Activated CD4-positive, alpha-beta T cell treated with anti-CD3 and anti-CD28 coated beads, Interleukin-2, amount 10 ng/mL, durations not matched to agents 24 days and 14 days (primary cell): ENCODE measurements at places on chromosomes 6 and 20. TPM values are rescaled to one million over a fixed set of nuclear protein-coding genes. Genes with fewer than 3 reads are reported as not detected.
A peak's percentile ranks its signal among the peaks of the same experiment; 100 is the strongest.

Gene RCAN2
- total RNA-seq, result 0.07 and 0.21 TPM in 2 replicates

Gene GFRAL
- not detected in 2 replicates for total RNA-seq

Gene SIRPG
- total RNA-seq, result 33.8 and 34.3 TPM in 2 replicates

DNA sequence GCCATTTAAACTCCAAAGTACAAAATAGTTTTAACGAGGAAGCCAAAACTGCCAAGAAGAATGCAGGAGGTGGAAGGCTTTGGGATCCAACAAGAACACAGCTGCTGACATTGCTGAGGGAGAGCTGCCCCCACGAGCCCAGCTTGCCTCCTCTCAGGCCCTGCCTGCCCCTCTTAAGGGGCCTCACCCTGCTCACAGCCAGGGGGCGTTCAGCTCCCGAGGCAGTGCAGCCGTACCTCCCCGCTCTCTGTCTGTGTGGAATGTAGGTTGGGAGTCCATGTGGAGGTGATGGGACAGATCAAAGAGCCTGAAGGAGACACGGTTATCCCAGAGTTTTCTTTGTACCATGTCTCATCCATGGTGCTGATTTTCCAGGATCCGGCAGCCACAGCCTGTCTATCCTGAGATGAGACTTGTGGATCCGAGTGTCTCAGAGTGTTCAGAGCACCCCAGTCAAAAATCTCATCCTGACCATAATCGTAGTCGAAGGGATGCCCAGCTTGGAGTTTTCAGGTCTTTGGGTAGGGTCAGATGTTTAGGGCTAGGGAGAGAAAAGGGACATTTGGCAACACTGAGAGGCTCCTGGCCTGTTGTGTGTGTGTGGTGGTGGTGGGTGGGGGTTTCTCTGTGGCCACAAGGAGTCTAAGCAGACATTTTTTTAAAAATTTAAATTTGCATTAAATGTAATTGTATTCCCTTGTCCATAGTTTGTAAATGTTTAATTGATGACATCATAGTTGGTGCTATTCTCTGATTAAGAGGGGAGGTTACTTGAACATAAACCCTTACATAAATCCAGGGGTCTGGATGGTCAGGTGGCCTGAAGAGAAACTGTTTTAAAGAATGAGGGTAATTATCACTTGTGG is 111.4 kb upstream of the CLDN20 start:
- peaks cover 72% of the 10 kb centered on the region for H3K4me1 ChIP-seq
- H3K4me3 ChIP-seq, result no peak overlapping the region
- no peak for DNase-seq
- peak overlapping the region; percentile 88 for H3K27ac ChIP-seq
- H3K36me3 ChIP-seq, result peaks cover 68% of the 10 kb centered on the region

DNA sequence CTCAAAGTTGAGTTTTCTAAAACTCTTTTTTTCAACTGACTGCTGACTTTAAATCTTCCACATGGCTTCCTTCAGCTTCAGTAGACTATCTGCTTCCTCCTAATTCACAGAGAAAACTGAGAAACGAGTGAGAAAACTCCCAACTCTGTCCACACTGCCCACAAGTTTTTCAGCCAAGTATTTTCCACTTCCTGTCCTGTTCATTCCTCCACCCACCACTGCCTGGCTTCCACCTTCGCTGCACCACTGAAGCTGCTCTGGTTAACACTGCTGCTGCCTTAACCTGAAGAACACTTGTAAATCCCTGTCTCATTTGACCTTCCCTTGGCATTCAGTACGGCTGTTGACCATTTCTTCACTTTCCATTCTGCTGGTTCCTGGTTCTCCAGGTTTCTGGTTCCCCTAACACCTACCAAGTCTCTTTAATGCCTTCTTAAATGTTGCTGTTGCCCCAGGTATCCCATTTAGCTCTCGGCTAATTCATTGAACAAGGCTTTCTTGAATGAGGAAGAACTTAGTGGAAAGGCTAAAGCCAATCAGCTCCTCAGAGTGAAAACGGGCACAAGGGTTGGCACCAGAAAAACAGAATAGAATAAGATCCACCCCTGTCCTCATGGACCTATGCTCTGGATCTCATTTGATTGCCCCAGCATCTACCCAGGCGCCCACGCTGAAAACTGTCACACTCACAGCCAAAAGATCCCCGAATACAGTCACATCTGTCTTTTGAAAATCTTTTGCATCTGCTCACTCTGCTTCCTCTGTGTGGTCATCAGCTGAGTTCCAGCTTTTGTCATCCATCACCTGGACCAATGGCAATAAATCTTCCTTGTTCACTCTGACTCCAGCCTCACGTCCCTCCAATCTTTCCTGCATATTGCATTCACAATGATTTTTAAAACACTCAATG is 104.4 kb upstream of the TAB2 start:
- DNase-seq, result peak; percentile 79
- H3K27ac ChIP-seq, result no peak overlapping the region
- H3K4me1 ChIP-seq, result peaks cover 43% of the 10 kb centered on the region
- H3K27me3 ChIP-seq, result no peaks in the 10 kb centered on the region

DNA sequence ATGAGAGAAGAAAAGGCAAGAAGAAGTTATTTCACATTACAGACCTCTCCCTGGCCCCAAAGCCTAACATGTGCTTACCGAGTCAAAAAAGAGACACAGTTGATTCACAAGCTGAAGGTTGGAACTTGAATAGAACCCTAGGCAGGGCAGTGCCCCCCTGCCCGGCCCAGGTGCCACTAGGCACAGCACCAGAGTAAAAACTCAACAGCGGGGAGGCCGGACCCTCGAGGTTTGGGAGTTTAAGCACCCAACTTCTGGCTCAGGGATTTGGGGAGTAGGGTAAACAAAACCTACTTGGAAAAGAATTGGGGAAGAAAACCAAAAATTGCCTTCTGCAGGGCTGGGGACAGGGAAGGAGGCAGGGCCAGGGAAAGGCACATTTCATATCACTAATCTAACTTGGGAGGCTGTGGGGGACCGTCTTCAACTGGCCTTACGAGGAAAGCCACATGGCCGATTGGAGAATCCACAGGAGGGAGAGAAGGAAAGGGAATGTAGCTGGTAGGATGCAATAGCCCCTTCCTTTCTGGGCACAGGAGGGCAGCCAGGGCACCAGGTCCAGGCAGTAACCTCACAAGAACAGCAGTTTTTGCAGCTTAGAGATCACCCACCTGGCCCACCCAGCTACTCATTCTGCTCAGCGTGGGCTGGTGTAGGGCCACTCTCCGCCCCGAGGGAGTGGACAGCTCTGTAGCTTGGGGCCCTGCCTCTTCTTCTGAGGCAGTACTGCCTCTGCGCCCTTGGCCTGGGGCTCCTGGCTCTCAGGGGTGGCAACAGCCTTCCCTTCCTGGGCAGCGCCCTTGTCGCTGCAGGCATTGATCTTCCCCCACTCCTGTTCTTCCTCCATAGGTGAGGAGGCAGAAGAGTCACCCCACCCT is 1.8 kb upstream of the HEBP2 start:
- H3K4me3 ChIP-seq, result peak overlapping the region; percentile 32
- no peak for DNase-seq
